ENCODE measurements at places on chromosomes 3 and 15.

DNA sequence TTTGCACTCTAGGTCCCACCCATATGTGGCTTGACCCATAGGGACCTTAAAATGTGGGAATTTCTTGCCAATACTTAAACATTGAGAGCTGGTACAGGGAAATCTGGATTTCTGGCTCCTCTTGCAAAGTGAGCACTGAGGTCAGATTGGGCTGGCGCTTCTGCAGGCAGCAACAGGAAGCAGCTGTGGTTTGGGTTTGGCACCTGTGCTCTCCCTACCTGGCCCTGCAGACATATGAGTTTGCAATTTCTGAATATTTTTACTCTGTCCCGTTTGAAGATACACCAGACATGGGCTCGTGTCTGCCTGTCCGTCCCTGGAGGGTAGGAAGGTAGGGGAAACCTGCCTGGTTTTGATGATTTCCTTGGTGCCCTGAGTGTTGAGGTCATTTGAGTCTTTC is 74.8 kb upstream of the SEC13 start:
- peaks cover 35% of the 10 kb centered on the region for H3K4me1 ChIP-seq
- H3K36me3 ChIP-seq, result no peaks in the 10 kb centered on the region
- H3K27ac ChIP-seq, result no peak overlapping the region

GRCh38 chr3:149726716-149727407 is 25.4 kb downstream of the COMMD2 start:
- H3K27ac ChIP-seq, result no peak overlapping the region
- H3K4me1 ChIP-seq, result no peaks in the 10 kb centered on the region
- DNase-seq, result no peak
- H3K27me3 ChIP-seq, result no peaks in the 10 kb centered on the region
- H3K4me3 ChIP-seq, result no peak overlapping the region
- no peaks in the 10 kb centered on the region for H3K36me3 ChIP-seq

DNA sequence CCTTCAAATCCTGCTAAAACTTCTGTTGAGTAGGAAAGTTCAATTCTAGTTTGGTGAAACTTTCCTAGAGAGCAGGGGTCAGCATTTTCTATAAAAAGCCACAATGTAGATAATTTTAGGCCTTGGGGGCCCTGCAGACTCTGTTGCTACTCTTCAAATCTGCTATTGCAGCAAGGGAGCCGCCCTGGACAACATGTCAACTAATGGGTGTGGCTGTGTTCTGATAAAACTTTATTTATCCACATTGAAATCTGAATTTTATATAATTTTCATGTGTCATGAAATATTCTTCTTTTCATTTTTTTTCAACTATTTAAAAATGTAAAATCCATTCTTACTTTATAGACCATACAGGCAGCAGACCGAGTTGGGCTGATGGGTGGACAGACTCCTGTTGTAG is 67.4 kb upstream of the SAMMSON start:
- no peak for DNase-seq
- no peaks in the 10 kb centered on the region for H3K36me3 ChIP-seq
- H3K4me1 ChIP-seq, result no peaks in the 10 kb centered on the region
- no peaks in the 10 kb centered on the region for H3K27me3 ChIP-seq
- H3K4me3 ChIP-seq, result no peak overlapping the region
- H3K27ac ChIP-seq, result no peak overlapping the region

DNA sequence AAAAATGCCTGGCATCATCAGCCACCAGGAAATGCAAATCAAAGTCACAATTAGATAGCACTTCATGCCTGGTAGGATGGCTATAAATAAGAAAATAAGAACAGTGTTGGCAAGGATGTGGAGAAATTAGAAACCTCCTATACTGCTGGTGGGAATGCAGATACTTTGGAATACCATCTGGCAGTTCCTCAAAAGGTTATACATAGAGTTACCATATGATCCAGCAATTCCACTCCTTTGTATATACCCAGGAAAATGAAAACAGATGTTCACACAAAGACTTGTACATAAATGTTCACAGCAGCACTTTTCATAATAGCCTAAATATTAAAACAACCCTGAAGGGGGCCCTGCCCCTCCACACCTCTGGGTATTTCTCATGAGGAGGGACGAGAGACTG is 13.7 kb downstream of the ACSBG1 start:
- H3K4me1 ChIP-seq, result peaks cover 2% of the 10 kb centered on the region
- no peaks in the 10 kb centered on the region for H3K36me3 ChIP-seq
- no peak overlapping the region for H3K27ac ChIP-seq
- no peak for DNase-seq
- H3K4me3 ChIP-seq, result no peak overlapping the region

DNA sequence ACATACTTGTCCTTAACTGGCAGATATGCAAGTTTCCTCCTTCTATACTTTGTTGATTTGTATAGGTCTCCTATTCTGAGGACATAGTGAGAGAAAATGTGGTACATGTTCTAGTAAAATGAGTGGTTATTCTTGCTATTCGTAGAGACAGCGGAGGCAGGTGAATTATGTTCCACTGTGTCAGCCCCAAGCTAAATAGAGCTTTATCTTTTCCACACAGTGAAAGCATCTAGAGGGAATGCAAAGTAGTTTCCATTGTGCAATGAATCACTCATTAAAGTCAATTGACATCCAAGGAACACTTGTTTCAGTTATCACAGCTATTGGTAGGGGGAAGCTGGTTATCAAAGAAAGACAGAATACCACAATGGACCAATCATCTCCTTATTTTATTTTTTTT is 262.4 kb downstream of the NLGN1 start:
- H3K27me3 ChIP-seq, result no peaks in the 10 kb centered on the region
- no peak for DNase-seq
- H3K27ac ChIP-seq, result no peak overlapping the region
- H3K4me1 ChIP-seq, result peaks cover 21% of the 10 kb centered on the region
- H3K36me3 ChIP-seq, result peaks cover 3% of the 10 kb centered on the region

DNA sequence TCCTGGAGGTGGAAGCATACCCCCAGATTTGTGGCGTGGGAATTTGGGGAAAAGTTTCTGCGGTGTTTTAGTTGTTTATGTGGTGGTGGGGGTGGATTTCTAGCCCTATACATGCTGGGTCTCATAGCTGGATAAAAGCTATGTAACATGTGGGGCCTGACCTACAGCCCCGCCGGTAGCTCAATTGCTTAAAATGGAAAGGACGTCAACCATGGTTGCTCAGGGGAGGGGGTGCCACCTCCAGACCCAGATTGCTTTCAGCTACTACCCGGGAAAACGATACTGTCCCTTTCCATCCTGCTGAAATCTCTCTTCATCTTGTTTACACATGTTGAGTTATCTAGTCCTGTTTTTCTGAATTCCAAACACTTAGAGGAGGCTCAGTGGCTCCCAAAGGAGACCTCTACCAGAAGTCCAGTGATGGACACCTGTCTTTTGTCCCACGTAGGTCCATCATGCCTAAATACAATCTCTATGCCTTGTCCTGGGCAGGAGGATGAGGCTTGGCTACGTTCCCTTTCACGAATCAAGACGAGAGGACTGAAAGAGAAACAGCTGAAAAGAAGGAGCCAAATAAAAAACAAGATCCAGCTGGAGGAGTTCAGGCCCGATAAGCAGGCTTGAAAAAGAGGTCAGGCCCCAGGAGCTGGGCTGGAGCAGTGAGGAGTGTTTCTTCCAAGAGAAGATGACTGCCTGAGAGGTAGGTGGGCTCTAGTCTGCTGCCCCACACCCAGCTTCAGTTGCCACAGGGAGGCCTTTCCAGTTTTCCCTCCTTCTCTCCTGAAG is 72.1 kb upstream of the TPRG1 start:
- no peak overlapping the region for H3K4me3 ChIP-seq
- H3K36me3 ChIP-seq, result no peaks in the 10 kb centered on the region

GRCh38 chr15:58381697-58382096 is 50.1 kb upstream of the LIPC start:
- peaks cover 6% of the 10 kb centered on the region for H3K36me3 ChIP-seq
- peaks cover 15% of the 10 kb centered on the region for H3K4me1 ChIP-seq
- H3K4me3 ChIP-seq, result no peak overlapping the region
- H3K27ac ChIP-seq, result no peak overlapping the region

- H3K27me3 ChIP-seq, result no peaks in the 10 kb centered on the region
- H3K27ac ChIP-seq, result no peak overlapping the region
- DNase-seq, result no peak
- no peak overlapping the region for H3K4me3 ChIP-seq
- H3K36me3 ChIP-seq, result peaks cover 40% of the 10 kb centered on the region
- 0 out of 2 replicates have a peak, but pooled peaks cover 3% of the 10 kb centered on the region for H3K4me1 ChIP-seq
Measured at GRCh38 chr3:184165543-184165942, 9.1 kb upstream of the AP2M1 start.

DNA sequence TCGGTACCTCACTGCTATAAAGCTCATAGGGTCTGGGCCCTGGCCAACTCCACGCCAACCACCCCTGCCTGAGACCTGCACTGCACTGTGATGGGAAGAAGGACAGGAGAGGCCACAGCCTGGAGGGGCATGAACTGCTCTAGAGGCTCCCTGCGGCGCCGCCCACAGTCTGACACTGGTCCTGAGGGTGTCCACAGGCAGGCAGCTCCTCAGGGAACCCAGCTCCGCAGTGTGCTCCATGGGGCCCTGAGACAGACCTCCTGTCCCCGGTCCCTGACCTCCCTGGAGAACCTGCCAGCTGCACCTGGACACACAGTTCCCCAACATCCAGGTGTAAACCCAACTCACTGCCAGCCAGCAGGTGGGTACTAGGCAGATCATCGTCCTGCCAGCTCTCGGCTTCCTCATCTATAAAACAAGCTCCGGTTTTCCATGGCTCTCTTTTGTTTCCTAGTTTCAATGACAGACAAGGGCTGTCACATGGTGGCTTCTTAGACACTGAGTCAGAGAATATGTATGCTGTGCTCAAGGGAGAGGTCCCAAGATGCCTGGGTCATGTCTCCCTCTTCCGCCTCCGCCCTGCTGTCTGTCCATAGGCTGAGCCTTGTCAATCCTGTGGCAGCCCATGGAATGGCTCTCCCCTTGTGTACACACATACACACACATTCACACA is 5.1 kb upstream of the HAPLN3 start:
- H3K36me3 ChIP-seq, result peaks cover 69% of the 10 kb centered on the region
- no peak overlapping the region for H3K4me3 ChIP-seq
- H3K27ac ChIP-seq, result peak overlapping the region; percentile 79
- DNase-seq, result no peak
- peaks cover 64% of the 10 kb centered on the region for H3K4me1 ChIP-seq
- no peaks in the 10 kb centered on the region for H3K27me3 ChIP-seq

- no peaks in the 10 kb centered on the region for H3K27me3 ChIP-seq
- peaks cover 2% of the 10 kb centered on the region for H3K4me1 ChIP-seq
- DNase-seq, result peak; percentile 60
- H3K27ac ChIP-seq, result no peak overlapping the region
- peaks cover 6% of the 10 kb centered on the region for H3K36me3 ChIP-seq
Measured at GRCh38 chr3:25532431-25533162, 104.5 kb downstream of the RARB start.

DNA sequence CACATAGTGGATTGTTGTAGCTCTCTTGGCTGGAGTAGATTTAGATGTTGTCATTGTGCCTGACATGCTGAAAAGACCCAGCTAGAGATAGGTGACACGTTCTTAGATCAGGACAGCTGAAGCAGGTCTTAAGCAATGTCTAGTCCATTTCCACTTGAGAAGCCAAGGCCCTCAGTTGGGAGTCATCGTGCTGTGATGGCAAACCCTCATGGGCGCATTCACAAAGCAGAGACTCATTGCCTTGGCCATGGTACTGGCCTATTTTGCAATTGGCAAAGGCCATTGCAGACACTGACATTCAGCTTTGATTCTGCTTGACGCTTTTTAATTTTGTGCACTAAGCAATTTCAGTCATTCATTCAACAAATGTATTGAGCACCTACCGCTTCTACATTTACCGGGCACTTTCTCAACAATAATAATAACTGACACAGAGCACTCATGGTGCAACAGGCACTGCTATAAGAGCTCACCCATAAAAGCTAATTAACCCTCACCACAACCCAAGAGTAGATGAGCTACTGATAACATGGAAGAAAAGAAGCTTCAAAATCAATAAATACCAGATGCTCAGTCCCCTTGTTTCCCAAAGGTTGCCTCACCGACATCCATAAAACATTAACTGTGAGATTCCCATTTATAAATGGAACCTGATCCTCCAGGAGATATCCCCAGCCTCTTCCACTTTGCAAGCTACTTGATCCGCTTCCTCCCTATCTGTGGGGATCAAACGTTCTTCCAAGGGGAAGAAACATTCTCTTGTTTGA is 200.1 kb downstream of the TLE3 start:
- no peak overlapping the region for H3K27ac ChIP-seq
- H3K27me3 ChIP-seq, result no peaks in the 10 kb centered on the region
- no peaks in the 10 kb centered on the region for H3K36me3 ChIP-seq

DNA sequence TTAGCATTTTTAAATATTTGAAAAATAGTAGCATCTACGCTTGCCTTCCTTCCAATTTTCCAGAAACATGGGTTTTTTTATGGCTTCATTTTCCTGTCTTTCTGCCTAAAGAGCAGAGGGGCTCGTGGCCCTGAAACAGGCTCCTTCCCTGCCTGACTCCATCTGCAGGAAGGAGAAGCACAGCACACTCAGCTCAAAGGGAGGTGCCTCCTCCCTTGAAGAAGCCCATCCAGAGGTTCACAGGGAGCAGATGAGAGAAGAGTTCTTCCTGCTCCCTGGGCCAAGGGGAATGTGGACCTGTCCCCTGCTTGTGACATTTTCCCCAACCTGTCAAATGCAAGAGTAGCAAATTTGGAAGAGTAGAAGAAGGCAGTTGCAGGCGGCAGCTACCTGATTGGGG is 55.8 kb downstream of the BBX start:
- H3K27me3 ChIP-seq, result no peaks in the 10 kb centered on the region
- H3K36me3 ChIP-seq, result no peaks in the 10 kb centered on the region
- no peak overlapping the region for H3K4me3 ChIP-seq
- DNase-seq, result no peak
- H3K4me1 ChIP-seq, result peaks cover 39% of the 10 kb centered on the region
- peak overlapping the region; percentile 80 for H3K27ac ChIP-seq

- H3K27me3 ChIP-seq, result no peaks in the 10 kb centered on the region
- no peaks in the 10 kb centered on the region for H3K36me3 ChIP-seq
- peaks cover 4% of the 10 kb centered on the region for H3K4me1 ChIP-seq
- DNase-seq, result no peak
- no peak overlapping the region for H3K4me3 ChIP-seq
Measured at GRCh38 chr15:83119968-83120581, 12.6 kb downstream of the TM6SF1 start.

GRCh38 chr3:142353571-142353970 is 94.3 kb downstream of the XRN1 start:
- no peaks in the 10 kb centered on the region for H3K4me1 ChIP-seq
- H3K27ac ChIP-seq, result no peak overlapping the region

Measured in WTC11 (cell line).